ENCODE measurements at places on chromosomes 3 and 15.

GRCh38 chr3:90136456-90137191 is 1029.2 kb downstream of the EPHA3 start:
- no peak for DNase-seq

GRCh38 chr3:38458796-38459498 is 5.3 kb downstream of the ACVR2B start:
- no peak for DNase-seq

GRCh38 chr3:179750720-179751328 is 98.0 kb downstream of the USP13 start:
- no peak for DNase-seq

DNA sequence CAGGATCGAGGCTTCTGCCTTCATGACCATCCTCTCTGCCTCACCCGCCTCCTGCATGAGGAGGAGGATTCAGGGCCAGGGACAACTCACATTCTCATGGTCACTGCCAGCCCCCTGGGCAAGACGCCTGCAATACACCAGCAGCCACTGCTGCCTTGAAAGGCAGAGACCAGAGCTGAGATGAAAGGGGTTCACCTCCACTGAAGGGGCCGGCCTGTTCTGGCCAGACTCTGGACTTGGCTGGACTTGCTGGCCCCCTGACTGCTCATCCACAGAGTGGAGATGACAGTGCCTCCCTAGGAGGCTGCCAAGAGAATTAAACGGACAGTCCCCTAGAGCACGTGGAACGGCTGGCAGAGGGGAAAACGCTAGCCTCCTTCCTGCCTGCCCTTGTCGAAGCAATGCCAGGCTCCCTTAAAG is 35.2 kb downstream of the MGLL start:
- DNase-seq: no peak

- DNase-seq: no peak
Measured at GRCh38 chr15:70248116-70249025, 150.7 kb upstream of the TLE3 start.

GRCh38 chr15:72916897-72917296 is 133.3 kb upstream of the ADPGK start:
- DNase-seq: no peak

GRCh38 chr3:84547971-84548970 is 410.5 kb upstream of the CADM2 start:
- DNase-seq: no peak

DNA sequence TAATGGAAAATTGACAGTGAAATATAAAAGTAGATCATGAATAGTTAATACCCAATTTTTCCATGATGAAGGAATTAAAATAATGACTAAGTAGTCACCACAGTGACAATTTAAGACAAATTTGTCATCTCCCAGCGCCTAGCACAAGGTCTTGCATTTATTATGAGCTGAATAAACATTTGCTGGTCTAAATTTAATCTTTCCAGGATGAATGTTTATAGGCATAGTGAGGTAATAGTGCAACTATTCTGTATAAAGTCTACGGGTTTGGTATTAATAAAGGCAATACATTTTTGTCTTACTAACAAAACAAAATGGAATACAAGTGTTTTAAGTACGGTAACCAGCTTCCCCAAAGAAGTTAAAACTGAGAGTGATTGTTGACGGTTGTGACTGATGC is 209.3 kb downstream of the CD47 start:
- DNase-seq: no peak

- DNase-seq: no peak
Measured at GRCh38 chr15:88938802-88939485, 25.8 kb upstream of the MFGE8 start.

DNA sequence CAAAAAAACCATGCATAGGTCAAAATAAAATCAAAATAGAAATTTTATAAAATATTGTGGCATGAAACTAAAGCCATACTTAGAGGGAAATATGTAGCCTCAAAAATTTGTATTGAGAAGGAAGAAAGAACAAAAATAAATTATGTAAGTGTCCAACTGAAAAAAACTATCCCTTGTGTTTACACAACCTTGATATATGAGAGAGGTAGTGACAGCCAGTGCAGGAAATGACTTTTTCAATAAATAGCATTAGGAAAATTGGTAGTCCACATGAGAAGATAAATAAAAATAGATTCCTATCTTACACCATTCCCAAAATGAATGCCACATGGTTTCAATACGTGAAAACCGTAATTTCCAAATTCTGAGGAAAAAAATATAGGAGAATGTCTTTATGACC is 13.2 kb upstream of the PRSS50 start:
- DNase-seq: no peak

All from stimulated activated CD4-positive, alpha-beta T cell treated with anti-CD3 and anti-CD28 coated beads, Interleukin-1b, Interleukin-23, amount 100 ng/mL, for 1 hour (primary cell).